Posterior cingulate gyrus (tissue), 11 donors: ENCODE measurements at places on chromosomes 7 and 10.

GRCh38 chr7:26958834-26959233, 94.4 kb upstream of the SKAP2 start:
- no peak for DNase-seq

DNA sequence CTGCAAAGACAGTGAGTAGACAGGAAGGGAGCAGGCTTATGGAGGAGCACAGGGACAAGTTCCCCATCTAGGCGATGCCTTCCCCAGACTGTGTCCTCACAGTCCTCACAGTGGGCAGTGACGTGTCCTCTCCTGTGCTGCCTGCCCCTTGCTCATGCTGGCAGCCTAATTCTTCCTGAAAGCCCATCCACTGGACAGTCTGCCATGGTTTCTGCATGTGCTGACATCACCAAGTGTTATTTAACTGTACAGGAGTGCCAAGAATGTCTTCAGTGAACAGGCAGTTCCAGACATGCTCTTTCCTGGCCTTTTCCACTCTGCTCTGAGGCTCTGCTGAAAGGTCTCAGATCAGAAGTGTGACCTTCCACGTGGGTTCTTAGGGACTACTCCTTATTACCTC, 54.1 kb downstream of the ZNF248 start:
- DNase-seq, result no peak

DNA sequence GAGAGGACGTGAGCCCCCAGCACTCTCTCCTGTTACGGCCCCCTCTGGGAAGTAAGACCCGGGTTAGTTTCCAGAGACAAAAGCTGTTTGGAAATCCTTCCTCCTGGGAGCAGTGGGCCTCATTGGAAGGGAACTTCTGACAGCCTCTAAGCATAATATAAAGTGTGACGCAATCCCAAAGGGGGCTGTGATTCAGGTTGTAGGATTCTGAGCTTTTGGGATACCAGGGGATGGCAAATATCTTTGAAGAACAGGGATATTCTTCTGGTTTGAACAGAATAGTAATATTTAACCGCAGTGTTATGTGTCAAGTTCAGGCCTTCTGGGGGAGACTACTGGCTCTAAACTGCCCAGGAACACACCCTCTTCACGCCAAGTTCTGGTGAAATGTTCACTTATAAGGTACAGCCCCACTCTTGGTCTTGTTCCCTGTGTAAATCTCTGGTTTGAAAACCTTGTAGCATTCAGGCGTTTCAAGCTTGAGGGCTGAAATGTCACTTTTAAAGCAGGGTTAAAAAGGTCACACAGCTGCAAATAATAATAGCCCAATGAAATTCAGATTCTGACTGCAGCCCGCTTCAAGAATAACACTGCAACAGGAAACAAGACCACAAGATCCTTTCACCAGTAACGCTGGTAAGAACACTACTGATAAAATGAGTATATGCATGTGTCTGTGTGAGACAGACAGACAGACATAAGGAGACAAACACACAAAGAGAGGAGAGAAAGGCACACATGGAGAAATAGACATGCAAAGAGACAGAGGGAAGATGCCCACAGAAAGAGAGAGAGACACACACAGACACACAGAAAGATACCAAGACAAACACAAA, 69.0 kb downstream of the CREB5 start:
- no peak for DNase-seq

- no peak for DNase-seq
These were observed 88.5 kb downstream of the CTNNA3 start for GRCh38 chr10:67607472-67607871.

GRCh38 chr7:111113263-111114017, 22.5 kb downstream of the LRRN3 start:
- no peak for DNase-seq

GRCh38 chr10:33418301-33418700, 83.8 kb upstream of the NRP1 start:
- no peak for DNase-seq

DNA sequence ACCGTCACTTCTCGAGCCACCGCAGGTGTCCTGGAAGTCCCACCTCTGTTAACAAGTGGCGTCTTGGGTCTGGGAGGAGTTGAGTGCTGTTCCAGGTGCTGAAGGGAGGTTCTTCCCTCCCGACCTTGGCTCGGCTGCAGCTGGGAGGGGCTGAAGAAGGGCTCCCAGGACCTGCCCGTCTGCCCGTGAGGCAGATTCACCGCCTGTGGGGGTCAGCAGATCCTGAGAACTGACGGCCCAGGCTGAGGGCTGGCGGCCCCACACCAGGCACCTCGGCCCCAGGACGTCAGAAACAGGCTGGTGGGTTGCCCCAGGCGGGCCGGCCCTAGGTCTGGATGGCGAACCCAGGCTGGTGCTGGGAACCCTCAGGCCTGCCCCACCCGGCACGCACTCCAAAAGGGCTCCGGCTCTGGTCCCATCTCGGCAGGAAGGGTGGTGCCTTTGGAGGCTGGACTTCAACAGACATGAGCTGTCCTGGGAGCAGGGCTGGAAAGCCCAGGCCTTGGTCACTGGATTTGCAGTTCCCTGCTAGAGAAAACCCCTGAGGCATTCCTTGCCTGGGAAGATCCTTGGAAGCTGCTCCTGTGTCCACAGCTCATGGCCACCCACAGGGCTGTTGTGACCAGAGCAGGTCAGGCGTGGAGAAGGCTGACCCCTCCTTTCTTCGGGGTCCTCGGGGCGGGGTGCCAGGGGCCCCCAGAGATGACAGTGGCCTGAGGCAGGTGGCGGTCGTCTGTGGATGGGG, 42.6 kb upstream of the CFAP46 start:
- no peak for DNase-seq

DNA sequence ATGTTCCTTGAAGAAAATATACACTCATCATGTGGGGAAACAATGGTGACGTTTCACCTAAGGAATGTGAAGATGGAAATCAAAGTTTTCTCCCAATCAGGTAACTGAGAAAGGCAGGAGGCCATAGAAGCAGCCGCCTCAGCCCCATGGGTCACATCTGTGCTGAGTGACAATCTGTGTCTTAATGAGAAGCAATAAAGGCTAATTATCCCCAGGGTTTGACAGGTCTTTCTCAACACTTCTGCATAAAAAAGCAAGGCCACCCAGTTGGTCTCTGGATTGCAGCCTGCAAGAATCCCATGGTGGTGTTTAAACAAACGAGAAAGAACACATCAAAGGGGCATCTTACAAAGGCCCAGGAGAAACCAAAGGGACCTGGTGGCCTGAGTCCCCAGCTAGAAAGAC, 91.1 kb upstream of the TNS3 start:
- DNase-seq, result no peak

GRCh38 chr7:156004265-156005201, 192.3 kb upstream of the SHH start:
- DNase-seq, result no peak

DNA sequence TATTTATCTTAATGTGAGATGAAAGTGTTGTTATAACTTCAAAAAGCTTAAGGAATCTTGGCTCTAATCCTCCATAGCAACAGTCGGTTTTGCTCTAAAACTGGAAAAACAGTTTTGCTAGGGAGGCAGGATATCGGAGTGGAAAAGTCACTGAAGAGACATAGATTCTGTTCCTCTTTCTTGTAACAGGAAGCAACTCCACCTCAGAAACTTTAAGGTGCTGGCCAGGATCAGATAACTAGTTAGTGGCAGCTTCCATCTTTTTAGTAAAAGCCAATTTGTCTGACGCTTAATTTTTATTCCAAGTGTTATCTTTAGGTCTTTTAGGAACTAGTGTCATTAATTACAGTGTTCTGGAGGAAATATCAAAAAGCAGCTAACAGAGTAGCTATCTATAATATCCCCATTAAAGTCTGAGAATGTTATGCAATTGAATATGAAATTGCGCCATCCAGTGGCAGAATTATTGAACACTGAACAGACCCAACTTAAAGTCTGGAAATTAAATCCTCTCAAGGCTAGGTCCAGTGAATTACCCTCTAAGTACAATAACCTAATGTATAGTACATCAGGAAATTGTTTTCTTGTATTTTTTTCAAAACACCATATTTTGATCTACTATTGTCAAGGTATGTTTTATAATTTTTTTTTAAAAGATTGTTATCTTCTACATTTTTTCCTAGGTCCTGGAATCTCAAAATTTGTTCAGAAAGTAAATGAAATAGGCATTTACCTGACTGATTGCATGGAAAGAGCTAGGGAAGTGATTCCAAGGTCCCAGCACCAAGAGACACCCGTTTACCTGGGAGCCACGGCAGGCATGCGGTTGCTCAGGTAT, 65.9 kb upstream of the CC2D2B start:
- no peak for DNase-seq

DNA sequence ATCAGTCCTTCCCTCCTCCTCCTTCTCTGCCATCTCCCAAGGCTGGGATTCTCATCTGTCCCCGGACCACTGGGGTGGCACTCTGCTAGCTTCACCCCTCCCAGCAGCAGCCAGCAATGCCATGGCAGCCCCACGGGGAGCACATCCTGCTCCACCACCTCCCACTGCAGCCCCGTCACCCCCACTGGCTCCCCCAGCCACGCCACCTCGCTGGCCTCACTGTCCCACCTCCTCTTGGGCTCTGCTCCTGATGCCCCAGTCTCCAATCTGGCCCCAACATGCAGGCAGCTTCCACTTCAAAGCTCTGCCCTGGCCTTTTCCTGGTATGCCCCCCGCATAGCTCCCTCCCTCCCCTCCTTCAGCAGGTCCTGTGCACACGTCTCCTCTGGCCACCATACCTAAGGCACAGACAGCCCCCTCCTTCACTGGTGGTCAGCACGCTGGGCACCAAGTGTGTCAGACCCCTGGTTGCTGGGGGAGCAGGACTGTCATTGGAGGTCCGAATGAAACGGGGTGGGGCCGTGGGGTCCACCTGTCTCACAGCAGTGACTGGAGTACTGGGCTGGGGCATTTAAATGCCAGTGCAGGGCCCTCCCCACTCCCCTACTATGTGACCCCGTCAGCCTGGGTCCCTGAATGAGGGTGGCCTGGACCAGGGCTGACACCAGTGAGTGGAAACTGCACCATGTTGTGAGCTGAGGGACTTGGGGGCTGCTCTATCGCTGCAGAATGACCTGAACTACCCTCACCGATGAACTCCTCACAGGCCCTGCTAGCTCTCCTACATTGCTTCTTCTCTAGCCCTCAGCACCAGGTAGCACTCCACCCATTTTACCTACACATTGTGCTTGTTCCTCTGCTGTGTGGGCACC, 38.7 kb downstream of the RASGEF1A start:
- DNase-seq, result peak; percentile 19

DNA sequence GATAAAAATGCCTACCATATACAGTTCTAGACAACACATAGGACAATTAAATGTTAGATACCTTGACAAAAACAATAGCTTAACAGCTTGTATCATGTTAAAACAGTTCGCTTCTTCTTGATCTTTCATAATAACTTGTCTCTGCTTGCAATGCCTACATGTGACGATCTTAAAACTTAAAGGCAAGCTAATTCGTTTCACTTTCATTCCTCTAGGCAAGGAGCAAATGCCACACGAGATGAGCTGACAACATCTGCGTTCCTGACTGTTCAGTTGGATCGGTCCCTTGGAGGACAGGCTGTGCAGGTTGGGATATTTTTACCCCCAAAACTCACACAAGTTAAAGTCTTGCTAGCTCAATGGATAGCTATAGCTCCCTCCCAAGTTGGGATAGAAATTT, 51.6 kb upstream of the ARL4A start:
- no peak for DNase-seq

DNA sequence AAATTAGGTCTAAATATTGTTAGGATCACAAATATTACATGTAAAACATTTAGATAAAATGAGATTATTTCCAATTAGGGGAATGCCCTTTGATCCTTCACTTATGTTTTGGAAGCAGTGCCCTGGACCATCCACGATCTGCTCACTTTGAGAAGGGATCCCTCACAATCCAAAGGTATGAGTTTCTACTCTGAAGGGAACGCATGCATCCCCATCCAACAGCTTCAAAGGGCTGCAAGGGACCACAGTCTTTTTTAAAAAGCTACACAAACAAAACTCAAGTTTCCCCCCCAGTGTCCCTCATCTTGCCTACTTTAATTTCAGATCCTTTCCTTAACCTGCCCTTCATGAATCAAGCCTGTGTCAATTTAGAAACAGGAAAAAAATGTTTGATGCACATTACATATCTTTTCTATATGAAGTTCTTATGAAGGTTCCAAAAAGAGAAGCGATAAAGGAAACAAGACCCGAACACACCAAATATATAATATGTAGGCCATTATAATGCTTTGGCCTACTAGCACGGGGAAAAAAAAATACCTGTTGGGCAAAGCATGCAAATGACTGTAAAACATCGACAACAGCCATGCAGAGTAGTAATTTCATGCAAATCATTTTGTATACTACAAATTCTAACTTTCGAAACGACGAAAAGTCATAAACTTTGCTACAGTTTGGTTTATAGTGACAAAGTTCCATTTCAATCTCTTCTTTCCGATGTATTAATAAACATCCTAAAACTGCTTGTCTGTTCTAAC, 2.0 kb downstream of the EIF3A start:
- DNase-seq, result no peak

DNA sequence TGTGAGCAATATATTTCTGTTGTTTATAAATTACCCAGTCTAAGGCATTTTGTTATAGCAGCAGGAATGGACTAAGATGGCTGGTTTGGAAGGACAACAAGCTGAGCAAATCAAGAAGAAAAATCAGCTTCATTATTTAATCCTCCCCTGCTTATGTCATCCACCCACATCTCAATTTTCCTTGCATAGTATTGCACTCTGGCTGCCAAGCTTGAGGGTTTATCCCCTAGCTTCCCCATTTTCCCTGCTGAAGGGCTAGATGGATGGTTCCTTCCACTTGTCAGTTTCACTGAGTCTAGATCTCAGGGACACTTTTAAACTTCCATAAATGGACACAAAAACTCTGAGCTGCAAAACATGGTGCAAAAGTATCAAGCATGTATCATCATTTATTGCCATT, 75.2 kb upstream of the LAMB4 start:
- DNase-seq, result no peak

GRCh38 chr10:100847440-100847839, 65.3 kb upstream of the SLF2 start:
- DNase-seq, result no peak

- DNase-seq, result peak; percentile 32
These were observed 106.7 kb downstream of the TNS3 start for GRCh38 chr7:47474937-47475879.

DNA sequence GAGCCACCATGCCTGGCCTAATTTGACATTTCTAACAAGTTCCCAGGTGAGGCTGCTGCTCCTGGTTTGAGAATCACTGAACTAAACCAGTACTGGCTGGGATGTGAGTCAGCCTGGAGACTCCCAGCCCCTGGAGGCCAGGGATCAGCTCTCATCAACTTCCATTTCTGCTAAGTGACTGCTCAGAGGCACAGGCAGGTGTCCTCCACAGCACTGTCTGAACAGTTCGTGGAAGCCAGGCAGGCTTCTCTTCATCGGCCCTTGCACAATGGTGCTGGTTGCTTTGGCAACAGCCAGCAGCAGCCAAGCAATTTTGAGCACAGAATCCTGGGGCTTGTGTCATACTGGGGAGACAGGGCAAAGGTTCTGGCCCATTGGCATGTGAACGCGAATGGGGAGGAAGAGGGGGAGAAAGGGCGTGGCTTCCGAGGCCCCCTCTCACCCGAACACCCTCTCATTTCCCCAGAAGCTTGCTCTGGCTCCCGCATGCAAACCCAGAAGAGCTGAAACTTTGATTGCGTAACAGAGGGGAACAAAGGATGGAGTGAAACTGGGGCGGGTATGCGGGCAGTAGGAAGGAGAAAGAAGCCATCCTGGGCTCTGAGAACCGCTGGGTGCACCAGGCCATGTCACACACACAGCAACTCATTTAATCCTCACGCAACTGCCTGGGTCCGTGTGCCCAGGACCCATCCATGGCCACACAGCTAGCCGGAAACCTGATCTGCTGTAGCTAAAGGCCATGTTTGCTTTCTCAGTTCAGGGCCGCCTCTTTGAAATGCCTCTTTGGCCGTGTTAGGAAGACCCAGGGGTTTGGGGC, 9.0 kb upstream of the POR start:
- peak; percentile 85 for DNase-seq

- no peak for DNase-seq
These were observed 41.6 kb downstream of the BMPR1A start for GRCh38 chr10:86798025-86798424.
